Caki2 (cell line): ENCODE measurements at places on chromosomes 4 and X.
A peak's percentile ranks its signal among the peaks of the same experiment; 100 is the strongest.

DNA sequence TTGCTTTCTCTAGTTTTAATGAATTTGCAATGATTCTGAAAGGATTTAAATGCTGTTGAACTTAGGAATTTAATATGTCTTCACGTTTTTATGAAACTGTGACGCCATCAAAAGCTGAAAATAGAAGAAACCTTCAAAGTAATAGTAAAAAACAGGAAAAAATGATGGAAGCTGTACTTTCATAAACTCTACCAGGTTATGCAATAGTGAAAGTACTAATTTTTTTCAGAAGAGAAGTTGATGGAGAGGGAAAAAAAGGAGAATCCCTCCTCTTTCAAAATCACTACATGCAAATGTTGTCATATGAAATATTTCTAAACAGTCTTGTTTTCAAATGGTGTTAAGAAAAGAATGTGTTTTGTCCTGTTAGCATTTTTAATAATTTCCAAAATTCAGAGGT is 73.6 kb downstream of the ZNF330 start:
- DNase-seq, result no peak

GRCh38 chr4:6222761-6223292 is 22.5 kb upstream of the JAKMIP1 start:
- DNase-seq, result no peak

DNA sequence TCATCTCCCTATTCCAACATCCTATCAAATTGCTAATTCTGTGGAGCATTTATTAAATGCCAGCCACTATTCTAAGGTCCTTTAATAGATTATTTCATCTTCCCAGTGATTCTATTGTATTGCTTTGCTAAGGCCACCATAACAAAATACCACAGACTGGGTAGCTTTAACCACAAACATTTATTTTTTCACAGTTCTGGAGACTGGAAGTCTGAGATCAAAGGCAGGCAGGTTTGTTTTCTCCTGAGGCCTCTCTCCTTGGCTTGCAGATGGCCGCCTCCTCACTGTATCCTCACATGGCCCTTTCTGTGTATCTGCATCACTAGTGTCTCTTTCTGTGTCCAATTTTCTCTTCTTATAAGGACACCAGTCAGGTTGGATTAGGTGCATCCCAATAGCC is 64.5 kb downstream of the CPE start:
- DNase-seq, result peak; percentile 8

DNA sequence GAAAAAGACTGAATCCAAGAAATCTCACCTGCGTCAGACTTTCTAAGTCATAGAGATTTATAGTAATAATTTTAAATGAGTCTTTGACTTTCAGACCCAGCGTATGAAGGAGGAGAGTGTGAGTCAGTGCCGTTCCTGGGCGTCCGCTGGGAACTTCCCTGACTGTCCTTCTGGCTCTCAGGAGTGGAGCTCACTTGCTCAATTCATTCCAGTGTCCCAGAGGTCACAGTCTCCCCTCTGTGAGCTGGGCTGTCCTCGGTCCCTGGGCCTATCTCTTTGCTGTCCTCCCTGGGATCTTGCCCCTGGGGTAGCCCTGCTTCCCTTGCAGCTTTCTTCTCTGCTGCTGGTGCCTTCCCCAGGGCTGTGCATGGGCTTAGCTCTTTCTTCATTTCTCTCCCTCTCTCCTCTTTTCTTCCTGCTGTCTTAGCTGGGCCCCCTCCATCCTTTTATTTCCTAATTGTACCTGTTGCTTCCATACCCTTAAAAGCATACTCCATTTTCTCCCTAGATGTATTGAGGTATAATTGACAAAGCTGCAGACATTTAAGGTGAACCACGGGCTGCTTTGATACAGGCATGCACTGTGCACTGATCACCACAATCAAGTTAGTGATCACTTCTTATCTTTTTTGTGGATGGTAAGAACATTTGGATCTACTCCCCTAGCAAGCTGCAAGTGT is 11.6 kb downstream of the SORBS2 start:
- DNase-seq, result no peak

GRCh38 chr4:34261799-34262314 is 1982.5 kb downstream of the ARAP2 start:
- no peak for DNase-seq

- no peak for DNase-seq
These were observed 1070.6 kb downstream of the STPG2 start for GRCh38 chr4:97072666-97073065.

DNA sequence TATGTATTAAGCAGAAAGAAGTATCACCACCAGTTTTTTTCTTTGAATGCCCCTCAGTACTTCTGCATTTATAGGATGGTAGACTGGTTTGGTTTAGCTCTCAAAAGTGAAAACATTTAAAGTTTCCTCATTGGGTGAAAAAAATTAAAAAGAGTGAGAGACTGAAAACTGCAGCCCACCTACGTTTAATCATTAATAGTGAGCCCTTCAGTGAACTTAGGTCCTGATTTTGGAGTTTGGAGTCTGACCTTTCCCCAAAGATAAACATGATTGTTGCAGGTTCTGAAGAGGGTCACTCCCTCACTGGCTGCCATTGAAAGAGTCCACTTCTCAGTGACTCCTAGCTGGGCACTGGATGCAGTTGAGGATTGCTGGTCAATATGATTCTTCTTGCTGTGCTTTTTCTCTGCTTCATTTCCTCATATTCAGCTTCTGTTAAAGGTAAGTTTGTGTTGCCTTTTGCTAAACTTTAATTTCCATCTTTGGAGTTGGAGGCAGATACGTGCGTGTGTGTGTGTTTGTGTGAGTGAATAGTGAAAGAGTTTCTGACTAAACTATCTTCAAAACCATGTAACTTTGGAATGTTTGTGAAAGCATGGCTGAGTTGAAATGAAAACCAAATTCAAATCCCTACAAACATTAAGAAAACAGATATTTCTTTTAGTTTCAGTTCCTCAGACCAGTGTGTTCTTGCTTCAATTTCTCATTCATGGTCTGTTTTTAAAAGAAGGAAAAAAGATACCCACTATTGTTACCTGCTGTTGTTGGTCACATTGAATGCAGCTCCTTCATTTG is at the start of gene MTTP:
TSS of gene MTTP (plus strand) at position 295 of the 795 bp plus-strand sequence. CDS start at position 381, 86 bp downstream.
- no peak for DNase-seq
